ENCODE measurements at places on chromosomes 6 and 20. TPM values are rescaled to one million over a fixed set of nuclear protein-coding genes. Genes with fewer than 3 reads are reported as not detected.

DNA sequence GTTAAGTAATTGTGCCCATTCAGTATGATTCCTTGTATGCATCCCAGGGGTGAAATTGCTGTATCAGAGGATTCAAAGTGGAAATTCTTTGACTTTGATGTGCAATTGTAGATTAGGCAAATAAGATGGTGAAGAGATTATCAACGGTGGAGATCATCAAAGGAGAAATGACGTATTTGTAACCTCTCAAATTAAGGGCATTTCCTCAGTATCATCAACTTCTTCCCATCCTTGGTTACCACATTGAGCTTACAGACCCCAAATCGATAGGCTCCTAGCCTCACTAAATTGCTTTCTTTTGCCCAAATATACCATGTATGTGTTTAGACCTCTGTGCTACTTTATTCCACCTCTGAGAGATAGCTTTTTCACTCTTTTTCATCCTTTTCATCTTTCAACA lies 213.1 kb upstream of the ZFP64 start:
- H3K27ac ChIP-seq: peak overlapping the region; percentile 21
- no peaks in the 10 kb centered on the region for H3K36me3 ChIP-seq
- H3K4me1 ChIP-seq: peaks cover 40% of the 10 kb centered on the region
- no peak overlapping the region for H3K4me3 ChIP-seq

DNA sequence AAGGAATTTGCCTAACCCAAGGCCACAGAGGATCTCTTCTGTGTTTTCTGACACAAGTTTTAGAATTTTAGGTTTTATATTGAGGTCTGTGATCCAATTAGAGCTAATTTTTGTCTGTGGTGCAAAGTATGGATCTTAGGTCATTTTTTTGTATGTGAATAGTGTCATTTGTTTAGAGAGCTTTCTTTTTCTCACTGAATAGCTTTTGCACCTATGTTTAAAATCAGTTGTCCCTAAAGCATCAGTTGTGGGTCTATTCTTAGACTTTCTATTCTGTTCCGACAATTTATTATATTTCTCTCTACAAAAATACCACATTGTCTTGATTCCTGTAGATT lies 341 bp upstream of the MCM9 start:
- H3K4me3 ChIP-seq: peak overlapping the region; percentile 91
- no peaks in the 10 kb centered on the region for H3K27me3 ChIP-seq
- H3K4me1 ChIP-seq: peaks cover 19% of the 10 kb centered on the region
- DNase-seq: no peak
- H3K36me3 ChIP-seq: peaks cover 25% of the 10 kb centered on the region

DNA sequence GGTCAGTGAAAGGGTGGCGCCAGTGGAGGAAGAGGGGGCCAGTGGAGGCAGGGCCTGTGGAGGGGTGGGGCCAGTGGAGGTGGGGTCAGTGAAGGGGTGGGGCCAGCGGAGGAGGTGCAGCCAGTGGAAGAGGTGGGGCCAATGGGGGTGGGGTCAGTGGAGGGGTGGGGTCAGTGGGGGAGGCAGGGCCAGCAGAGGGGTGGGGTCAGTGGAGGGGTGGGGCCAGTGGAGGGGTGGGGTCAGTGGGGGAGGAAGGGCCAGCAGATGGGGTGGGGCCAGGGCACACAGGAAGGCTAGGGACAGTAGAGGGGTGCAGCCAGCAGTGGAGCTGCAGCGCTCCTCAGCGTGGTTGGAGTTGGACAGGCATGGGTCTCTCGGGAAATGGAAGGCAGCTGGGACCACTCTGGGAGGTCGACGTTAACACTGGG lies 18.7 kb downstream of the ADRM1 start:
- no peak overlapping the region for H3K27ac ChIP-seq
- H3K4me1 ChIP-seq: no peaks in the 10 kb centered on the region
- no peaks in the 10 kb centered on the region for H3K36me3 ChIP-seq

Gene IPCEF1
- 1.5 TPM for total RNA-seq

DNA sequence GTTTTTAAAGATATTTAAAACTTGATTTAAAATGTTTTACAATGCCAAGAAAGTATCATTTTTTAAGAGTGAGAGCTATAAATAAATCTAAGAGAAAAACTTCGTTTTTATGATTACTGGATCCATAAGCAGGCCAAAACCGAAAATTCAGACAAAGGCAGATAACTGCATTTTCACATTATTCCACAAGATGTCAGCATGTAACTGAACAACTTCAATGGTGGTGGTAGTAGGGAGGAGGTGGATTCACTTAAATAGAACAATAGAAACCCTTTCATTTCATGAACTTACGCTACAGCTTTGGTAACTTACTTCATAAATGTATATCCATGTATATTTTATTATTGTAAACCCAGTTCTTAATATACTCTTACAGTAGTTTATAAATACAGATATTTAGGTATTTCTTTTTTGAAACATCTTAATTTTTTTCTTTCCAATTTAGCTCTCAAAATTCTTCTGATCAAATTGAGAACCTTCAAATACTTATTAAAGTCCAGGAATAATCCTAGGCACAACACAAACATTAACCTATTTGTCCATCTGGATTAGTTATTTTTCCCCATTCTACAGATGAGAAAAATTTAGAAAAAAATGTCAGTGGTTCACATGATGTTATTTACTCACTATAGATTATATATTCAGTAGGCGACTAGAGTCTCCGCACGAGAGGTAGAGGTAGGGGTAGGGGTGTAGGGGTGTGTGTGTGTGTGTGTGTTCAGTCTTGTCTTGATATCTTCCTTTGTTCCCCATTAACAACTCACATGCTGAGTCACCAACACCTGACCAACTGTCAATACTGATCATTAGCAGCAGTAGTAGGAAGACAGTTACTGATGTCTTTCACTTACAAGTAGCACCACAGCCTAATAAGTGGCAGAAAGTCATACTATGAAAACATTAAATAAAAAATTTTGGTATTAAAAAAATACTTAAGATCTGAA lies 111.5 kb downstream of the ARHGAP18 start:
- H3K4me1 ChIP-seq: peaks cover 1% of the 10 kb centered on the region
- H3K27ac ChIP-seq: no peak overlapping the region
- no peaks in the 10 kb centered on the region for H3K27me3 ChIP-seq
- DNase-seq: peak; percentile 84
- peaks cover 4% of the 10 kb centered on the region for H3K36me3 ChIP-seq
- H3K4me3 ChIP-seq: no peak overlapping the region
